ENCODE measurements at places on chromosomes 3 and 15. TPM values are rescaled to one million over a fixed set of nuclear protein-coding genes. Genes with fewer than 3 reads are reported as not detected.

- no peak for DNase-seq
These were observed 39.1 kb downstream of the TRPM1 start for GRCh38 chr15:31062310-31062847.

- DNase-seq, result no peak
These were observed 42.4 kb downstream of the MAP2K1 start for GRCh38 chr15:66429117-66429516.

The HIGD1A gene
- total RNA-seq, result 88.5 TPM

The IQCB1 gene
- total RNA-seq, result 44.0 TPM

The CACNA2D2 gene
- 0.46 TPM for total RNA-seq

DNA sequence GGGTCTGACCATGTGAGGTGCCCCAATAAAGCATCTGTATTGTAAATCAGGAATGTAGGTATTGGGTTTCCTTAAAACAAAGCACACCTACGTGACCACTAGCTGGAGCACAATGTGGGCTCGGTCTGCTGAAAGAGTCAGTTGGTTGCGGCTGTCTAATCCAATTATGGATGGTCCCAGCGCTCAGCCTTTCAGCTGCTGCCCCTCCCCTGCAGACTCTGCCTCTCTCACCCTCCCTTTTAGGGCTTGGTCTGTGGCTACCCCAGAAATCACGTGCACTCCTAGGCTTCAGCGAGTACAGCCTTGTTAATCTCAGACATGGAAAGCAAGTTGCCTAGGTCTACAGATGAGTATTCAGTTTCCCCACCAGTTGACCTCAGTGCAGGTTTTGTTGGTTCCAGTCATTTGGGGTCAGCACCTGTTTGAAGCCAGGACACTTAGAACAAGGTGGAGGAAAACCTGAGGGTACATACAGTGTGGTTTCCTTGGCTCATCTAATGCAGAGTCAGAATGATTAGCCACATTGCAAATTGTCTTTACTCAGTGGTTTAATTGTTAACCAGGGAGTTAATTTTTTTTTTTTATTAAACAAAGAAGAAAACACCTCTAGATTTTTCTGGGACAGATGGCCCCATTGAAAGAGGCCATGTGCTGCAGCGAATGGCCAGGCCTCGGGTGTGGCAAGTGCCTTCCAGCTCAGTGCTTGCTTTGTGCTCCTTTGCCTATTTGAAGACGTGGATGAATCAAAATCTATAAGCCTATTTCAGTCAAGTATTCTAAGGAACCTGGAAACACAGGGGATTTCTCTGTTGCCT lies 137.7 kb downstream of the IGF1R start:
- DNase-seq, result no peak

The ACTC1 gene
- total RNA-seq, result not detected

The PAQR9 gene
- total RNA-seq, result not detected

The CLRN1 gene
- not detected for total RNA-seq

GRCh38 chr15:42137461-42138261 lies 18.8 kb downstream of the PLA2G4F start:
- no peak for DNase-seq

The MESP1 gene
- 7.5 TPM for total RNA-seq

GRCh38 chr15:27201425-27201824 lies 230.4 kb downstream of the GABRG3 start:
- DNase-seq, result no peak

The CCK gene
- total RNA-seq, result not detected
